ENCODE measurements at places on chromosomes 3 and 15. TPM values are rescaled to one million over a fixed set of nuclear protein-coding genes. Genes with fewer than 3 reads are reported as not detected.

- DNase-seq, result no peak
Observed at GRCh38 chr3:42292009-42292408, 26.0 kb upstream of the CCK start.

Gene ACP3
- total RNA-seq, result 24.3 TPM

Gene ALDH1L1
- 0.90 TPM for total RNA-seq

Gene MORC1
- not detected for total RNA-seq

- no peak for DNase-seq
Observed at GRCh38 chr3:143158014-143158988, 38.7 kb downstream of the CHST2 start.

DNA sequence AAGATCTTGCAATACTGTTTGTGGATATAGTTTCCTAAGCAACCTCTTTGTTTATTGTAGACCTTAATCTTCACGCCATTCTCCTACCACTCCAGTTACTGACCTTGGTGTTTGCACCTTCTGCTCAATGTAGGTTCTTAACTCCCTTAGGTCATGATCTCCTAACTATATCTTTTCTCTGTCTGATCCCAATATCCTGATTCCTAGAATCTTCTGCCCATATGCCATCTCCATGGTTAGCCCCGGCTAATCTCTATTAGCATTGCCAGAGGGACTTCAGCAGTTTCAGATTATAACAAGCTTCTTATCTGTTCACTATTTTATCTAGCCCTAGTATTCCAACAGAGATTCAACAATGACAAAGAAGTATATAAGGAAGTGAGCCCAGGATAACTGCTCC, 64.9 kb downstream of the IMPG2 start:
- no peak for DNase-seq

GRCh38 chr3:166257715-166258114, 420.5 kb upstream of the BCHE start:
- no peak for DNase-seq

Data from left lung (tissue), 14 donors.